NCI-H2029 (cell line): ENCODE measurements at places on chromosomes 3 and 15.

GRCh38 chr3:158279609-158280008, 169.7 kb downstream of the RSRC1 start:
- no peak for DNase-seq

GRCh38 chr3:99647081-99647480, 8.7 kb downstream of the COL8A1 start:
- no peak for DNase-seq

- no peak for DNase-seq
Observed at GRCh38 chr3:141353652-141354495, 14.4 kb upstream of the ZBTB38 start.

DNA sequence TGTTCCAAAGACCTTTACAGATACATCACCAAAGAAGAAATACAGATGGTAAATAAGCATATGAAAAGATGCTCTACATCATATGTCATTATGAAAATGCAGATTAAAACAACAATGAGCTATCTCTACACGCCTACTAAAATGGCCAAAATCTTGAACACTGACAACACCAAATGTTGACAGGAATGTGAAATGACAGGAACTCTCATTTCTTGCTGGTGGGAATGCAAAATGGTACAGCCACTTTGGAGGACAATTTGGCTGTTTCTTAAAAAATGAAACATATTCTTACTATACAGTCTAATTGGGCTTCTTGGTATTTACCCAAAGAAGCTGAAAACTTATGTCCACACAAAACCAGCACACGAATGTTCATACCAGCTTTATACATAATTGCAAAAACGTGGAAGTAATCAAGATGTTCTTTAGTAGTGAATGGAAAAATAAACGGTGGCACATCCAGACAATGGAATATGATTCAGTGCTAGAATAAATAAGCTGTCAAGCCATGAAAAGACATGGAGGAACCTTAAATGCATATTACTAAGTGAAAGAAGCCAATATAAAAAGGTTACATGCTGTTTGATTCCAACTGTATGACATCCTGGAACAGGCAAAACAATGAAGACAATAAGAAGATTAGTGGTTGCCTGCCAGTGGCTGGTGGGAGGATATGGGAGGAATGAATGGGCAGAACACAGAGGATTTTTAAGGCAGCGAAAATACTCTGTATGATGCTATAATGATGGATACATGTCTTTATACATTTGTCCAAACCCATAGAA, 81.3 kb upstream of the NEDD4 start:
- DNase-seq, result no peak

DNA sequence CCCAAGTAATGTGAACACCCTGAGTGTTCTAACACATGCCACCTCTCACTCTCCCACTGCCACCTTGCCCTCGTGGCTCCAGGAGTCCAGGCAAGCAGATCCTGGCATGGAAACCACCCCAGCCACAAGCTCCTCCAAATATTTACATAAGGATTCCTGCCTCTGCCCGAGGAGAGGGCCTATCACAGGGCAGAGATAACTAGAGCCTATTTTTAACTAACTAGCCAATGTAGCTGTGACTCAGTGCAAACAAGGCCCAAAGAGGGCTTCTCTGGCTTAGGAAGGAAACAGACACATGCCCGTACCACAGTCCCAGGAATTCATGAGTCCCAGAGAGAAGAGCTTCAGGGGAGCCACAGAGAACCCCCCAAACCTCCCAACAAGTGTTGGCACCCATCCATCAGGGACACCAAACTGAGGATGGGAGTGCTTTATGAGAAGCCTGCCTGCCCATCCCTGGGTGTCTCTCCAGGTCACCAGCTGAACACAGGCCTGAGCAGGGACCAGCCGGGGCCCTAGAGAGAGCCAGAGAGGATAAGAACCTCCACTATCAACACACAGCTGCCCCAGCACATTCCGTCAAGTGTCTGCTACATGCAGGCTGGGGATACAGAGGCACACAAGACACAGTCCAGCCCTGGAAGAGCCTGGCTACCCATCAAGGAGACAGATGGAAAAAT, 9.2 kb downstream of the FYCO1 start:
- DNase-seq, result peak; percentile 97

- no peak for DNase-seq
Observed at GRCh38 chr15:41990243-41990605, 17.9 kb upstream of the EHD4 start.

DNA sequence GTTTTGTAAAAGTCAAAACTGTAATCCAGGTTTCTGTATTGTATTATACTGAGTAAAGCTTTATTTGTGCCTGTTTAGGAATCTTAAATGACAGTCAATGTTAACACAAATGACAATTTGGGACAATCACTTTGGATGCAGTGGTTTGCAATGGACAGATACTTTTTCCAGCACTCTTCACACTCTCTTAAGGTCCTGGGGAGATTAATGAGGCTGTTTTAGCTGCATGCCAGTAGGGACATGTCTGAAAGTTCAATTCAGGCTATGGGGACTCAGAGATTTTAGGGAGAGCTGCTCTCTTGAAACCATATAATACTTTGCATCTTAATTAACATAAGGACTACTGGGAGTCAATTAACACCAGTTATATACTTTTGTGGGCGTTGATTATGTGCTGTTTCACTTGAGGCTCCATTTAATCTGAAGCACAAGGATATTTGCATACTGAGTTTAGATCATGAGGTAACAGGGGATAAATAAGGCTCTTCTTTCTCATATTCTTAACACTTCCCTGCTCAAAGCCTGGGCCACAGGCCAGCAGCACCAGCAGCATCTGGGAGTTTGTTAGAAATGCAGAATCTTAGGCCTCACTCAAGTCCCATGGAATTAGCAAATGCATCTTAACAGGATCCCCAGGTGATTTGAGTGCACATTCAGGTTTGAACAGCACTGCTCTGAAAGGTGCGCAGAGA, 972.8 kb downstream of the PLOD2 start:
- no peak for DNase-seq

- no peak for DNase-seq
Observed at GRCh38 chr3:15477951-15478639, 43.4 kb downstream of the COLQ start.

- no peak for DNase-seq
Observed at GRCh38 chr3:149600634-149601033, 57.2 kb downstream of the WWTR1 start.

DNA sequence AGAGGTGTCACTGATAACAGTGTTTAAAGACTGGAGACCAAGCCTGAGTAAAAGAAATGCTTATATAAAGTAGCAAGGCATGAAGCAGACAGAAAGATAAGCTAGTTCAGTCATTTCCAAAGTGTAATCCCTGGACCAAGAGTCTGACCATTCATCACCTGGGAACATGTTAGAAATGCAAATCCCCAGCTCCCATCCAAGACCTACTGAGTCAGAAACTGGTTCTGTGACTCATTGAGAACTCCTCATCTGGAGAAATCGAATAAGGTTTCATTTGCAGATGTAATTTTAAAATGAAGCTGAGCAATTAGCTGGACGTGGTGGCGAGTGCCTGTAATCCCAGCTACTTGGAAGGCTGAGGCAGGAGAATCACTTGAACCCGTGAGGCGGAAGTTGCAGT, 473.9 kb upstream of the UBE2E2 start:
- DNase-seq, result no peak

DNA sequence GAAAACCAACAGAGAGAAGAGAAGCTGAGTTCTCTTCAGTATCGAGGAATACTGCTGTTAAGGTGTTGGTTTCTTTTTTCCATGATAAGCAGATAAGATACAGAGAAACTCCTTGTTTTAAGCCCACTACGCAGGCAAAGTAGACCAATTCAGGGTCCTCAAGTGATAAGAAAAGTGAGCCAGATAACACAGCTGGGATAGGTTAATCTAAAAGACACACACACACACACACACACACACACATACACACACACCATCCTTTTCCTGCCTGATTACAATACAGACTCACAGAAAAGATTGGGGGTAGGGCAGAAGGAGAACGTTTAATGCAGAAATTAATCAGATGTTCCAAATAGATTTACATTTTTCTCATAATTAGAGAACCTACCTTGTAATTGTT, 6.5 kb upstream of the PHLDB2 start:
- DNase-seq, result no peak
